Activated CD8-positive, alpha-beta memory T cell treated with anti-CD3 and anti-CD28 coated beads for 48 hours (primary cell): ENCODE measurements at places on chromosomes 1 and 21.

DNA sequence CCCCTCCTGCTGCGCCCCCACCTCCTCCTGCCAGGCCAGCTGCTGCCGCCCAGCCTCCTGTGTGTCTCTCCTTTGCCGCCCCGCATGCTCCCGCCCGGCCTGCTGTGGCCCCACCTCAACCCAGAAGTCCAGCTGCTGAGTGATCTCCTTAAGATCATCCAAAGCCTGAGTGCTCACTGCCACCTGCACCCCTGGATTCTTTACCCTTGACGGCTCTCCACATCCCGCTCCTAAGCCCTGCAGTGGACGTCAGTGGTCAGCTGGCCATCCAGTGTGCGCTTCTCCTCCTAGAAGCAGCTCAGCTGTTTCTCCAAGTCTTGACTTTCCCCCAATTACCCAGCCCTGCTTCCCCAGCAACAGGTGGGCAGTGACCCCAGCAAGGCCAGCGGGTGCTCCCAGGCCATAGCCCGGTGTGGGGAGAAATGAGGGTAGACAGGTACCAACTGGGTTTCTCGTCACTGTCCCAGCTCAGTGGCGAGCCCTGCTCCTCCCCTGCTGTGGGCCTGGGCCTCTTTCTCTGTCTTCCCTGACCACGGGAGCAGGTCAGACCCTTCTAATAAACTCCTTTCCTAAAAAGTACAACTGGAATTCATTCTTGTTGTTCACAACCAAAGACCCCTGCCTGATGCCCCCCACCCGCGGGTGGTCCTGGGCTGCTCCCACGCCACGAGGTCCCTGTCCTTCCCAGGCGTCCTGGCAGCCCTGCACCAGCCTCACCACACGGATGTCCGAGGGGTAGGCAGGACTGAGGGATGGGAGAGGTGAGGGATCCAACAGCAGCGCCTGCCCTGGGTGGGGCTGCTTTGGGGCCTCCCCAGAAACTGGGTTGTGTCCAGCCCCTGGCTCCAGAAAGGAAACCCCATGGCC is 1.4 kb downstream of the KRTAP10-7 start:
- DNase-seq, result no peak

GRCh38 chr1:10082785-10083479 is 50.2 kb downstream of the UBE4B start:
- DNase-seq, result no peak

DNA sequence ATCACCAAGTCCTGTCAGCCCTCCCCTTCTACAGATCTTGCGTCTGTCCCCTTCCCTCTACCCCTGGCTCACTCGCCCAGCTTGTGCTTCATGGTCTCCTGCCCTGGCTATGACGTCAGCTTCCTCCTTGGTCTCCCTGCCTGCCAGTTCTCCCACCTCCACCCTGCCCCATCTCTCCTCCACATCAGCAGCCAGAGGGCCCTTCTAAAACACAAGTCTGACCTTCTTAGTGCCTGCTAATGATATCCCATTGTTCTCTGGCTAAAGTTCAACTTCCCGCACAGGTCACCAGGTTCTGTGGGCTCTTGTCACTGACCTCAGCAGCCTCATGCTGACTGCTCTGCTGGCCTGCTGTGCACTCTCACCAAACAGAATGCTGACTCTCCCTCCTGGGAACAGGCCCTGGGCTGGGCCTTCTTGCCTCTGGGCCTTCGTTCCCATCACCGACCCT is 24.7 kb upstream of the MYCL start:
- no peak for DNase-seq

GRCh38 chr21:42840411-42841155 is 38.8 kb downstream of the WDR4 start:
- no peak for DNase-seq

GRCh38 chr1:81179242-81179641 is 621.5 kb upstream of the ADGRL2 start:
- no peak for DNase-seq

- no peak for DNase-seq
Measured at GRCh38 chr1:54475357-54475881, 69.2 kb upstream of the SSBP3 start.

DNA sequence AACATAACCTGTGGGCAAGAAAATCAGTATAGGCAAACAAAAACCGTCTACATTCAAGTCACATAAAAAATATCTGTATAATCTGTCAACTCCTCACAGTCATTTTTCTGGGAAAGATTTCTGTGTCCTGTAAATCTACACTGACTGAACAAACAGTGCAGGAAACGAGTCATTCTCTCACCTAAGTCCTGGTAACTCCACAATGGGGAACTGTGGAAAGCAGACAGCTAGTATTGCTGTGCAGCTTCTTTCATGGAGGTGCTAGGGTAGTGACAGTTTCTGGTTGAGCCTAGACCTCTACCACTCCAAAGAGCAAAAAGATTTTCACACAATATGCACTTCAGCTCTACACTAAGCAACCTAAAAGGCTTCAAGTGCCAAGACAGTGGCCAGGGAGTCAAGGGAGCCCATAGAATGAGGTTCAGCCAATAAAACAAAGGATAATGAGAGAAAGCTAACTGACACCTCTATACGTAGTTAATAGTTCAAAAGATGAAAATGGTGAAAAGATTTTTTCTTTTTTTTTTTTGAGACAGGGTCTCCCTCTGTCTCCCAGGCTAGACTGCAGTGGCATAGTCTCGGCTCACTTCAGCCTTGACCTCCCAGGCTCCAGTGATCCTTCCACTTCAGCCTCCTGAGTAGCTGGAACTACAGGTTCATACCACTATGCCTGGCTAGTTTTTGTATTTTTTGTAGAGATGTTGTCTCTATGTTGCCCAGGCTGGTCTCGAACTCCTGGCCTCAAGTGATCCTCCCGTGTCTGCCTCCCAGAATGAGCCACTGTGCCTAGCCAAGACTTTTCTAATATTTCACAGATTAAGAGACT is 5.5 kb downstream of the PTP4A2 start:
- no peak for DNase-seq

DNA sequence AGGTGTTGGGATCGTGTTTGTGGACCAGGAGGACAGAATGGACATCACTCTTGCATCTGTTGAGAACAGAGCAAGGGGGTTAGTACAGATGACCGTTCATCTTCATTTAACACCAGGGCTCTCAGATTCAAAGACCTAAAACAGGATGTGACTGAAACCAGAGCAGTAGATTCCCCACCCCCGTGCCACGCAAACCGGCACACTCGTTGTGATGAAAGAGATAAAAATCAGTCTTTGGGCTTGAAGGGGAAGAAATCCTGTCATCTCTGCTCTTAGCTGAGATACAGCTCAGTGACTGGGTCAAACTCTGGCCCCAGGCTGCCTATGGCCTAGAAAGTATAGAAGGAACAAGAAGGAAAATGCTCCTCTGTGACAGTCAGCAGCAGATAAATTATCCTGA is 146.2 kb upstream of the KRTAP19-8 start:
- DNase-seq, result peak; percentile 35

- no peak for DNase-seq
Measured at GRCh38 chr1:84735483-84735882, 45.2 kb upstream of the SSX2IP start.

GRCh38 chr21:42652527-42653230 is 742 bp upstream of the PDE9A start:
- DNase-seq, result no peak

GRCh38 chr1:212188599-212189351 is 96.4 kb upstream of the PPP2R5A start:
- DNase-seq, result no peak

DNA sequence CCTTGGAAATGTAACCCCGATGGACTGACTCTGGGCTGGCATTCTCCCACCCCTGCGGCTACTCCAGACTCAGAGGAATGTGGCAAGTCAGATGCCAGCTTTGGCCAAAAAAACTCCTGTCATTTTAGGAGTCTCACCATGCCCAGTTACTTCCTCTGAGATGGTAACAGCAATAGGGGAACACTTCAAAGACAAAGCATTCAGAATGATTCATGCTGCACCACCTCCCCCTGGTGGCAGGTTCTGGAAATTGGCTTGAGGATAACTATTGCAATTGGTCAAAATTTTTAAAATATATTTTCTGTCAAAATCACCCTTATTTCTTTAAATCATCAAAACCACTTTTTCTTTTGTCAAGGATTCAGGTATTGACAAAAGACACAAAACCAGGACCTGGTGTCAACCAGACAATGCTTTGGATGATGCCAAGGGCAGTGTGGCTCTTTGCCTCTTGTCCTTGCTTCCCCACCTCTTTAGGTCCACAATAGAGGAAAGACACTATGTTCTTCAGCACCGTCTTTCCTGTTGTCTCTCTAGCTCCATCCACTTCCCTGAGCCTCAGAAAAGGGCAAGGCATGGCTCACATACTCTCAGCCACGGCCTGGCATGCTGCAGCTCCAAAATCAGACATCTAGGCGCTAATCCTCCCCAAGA is 9.9 kb upstream of the CDCA8 start:
- DNase-seq, result peak; percentile 53

DNA sequence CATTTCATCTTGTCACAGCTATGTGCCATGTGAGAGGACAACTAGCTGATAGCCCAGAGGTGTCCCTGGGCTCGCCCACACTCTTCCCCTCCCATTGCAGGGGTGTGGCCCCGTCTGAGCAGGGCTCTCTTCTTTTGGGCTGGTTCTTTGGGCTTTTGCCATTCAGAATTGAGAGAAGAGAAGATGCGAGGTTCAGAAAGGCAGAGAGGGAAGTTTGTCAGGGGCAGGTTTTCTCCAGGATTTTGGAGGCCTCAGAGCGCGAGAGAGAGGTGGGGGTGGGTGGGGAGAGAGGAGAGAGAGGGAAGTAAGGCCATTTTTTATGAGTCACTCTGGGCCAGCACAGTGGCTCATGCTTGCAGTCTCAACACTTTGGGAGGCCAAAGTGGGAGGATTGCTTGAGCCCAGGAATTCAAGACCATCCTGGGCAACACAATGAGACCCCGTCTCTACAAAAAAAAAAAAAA is 5.2 kb downstream of the IFI6 start:
- no peak for DNase-seq

GRCh38 chr1:167094690-167095089 is 815 bp downstream of the STYXL2 start:
- DNase-seq, result no peak

- DNase-seq, result no peak
Measured at GRCh38 chr1:245762396-245762910, 607.7 kb downstream of the KIF26B start.

GRCh38 chr1:30912224-30912623 is 3.7 kb upstream of the SDC3 start:
- no peak for DNase-seq

DNA sequence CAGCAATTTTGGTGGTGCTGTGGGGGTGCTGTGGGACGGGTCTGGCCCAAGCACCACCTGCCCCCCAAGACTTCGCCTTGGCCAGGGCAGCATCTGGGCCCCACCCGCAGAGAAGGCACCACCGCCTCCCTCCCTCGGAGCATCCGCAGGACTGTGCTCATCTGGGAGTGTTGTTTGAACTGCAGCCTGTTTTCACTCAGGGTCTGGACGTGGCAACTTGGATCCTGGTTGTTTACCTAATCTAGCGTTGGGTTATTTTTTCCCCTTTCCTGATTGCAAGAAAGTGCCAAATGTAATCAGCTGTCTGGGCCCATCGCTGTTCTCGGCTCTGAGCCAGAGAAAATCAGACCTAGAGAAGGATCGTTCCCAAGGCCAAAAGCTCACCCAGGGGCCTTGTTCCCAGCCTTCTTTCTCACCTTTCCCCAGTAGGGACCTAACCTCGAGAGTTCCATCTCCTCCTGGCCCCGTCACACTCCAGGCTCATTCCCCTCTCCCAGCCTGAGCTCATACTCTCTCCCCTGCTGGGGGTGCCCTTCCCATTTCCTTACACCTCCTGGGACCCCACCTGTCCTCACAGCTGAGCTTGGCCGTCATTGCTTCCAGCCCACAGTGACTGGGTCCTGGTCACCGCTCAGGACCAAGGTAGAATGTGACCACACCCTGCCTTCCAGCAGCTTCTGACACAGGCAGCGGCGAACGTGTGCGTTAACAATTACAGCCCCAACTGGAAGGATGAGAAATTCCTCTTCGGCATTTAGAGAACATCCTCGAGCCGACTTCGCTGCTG is 72.0 kb upstream of the FAM20B start:
- DNase-seq, result no peak

DNA sequence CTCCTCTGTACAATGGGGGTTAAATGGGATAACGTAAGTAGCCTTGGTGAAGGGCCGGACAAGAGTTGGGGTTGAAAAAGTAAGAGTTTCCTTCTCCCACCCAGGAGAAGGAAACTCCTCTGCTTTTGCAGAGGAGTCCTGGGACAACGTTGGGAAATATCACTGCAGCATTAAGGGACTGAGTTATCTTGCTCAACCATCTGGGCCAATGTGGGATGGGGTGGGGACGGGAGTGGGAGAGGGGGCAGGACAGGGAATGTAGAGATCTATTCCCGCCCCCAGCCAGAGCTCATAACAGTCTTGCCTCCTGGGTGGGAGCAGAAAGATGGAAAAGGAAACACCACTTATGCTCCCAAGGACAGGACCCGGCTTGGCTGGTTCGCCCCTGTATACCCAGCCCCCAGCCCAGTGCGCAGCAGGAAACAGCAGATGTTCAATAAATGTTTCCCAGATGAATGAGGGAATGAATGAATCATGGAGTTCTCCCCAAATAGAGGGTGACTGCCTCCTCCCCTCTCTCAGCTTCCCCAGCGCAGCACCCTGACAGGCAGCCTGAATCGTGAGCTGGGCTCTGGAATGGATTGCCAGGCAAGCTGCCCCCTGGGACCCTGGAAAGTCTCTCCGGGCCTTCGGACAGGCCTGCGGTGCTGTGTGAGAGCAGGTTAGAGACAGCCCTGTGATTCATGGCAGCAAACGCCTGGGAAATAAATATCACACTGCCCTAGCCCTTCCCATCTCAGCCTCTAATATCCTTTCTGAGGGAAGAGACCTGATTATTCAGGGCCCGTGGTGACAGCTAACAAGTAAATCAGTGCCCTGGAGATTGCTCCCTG is 24.8 kb downstream of the FBXO2 start:
- no peak for DNase-seq

DNA sequence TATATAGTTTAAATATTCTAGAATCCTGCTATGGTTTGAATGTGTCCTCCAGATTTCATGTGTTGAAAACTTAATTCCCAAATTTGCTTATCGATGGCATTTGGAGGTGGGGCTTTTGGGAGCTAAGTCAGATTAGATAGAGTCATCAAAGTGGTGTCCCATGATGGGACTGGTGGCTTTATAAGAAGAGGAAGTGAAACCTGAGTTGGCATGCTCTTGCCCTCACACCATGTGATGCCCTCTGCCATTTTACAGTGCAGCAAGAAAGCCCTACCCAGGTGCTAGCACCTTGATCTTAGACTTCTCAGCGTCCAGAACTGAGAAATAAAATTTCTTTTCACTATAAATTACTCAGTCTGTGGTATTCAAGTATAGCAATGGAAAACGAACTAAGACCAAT is 111.3 kb downstream of the TGFB2 start:
- DNase-seq, result no peak

GRCh38 chr1:18137759-18138345 is 30.3 kb downstream of the IGSF21 start:
- no peak for DNase-seq
